ENCODE measurements at places on chromosomes 4 and X.

GRCh38 chr4:7547368-7548040 is 112.8 kb upstream of the PSAPL1 start:
- DNase-seq: no peak

- DNase-seq: no peak
These were observed 230.1 kb upstream of the FTHL17 start for GRCh38 chrX:31301941-31302340.

- DNase-seq: no peak
These were observed 1537.0 kb downstream of the C4orf33 start for GRCh38 chr4:130632731-130633604.

- DNase-seq: no peak
These were observed 534.4 kb upstream of the PCDH10 start for GRCh38 chr4:132614682-132615081.

- DNase-seq: no peak
These were observed 23.5 kb downstream of the TRIML1 start for GRCh38 chr4:188162698-188163097.

DNA sequence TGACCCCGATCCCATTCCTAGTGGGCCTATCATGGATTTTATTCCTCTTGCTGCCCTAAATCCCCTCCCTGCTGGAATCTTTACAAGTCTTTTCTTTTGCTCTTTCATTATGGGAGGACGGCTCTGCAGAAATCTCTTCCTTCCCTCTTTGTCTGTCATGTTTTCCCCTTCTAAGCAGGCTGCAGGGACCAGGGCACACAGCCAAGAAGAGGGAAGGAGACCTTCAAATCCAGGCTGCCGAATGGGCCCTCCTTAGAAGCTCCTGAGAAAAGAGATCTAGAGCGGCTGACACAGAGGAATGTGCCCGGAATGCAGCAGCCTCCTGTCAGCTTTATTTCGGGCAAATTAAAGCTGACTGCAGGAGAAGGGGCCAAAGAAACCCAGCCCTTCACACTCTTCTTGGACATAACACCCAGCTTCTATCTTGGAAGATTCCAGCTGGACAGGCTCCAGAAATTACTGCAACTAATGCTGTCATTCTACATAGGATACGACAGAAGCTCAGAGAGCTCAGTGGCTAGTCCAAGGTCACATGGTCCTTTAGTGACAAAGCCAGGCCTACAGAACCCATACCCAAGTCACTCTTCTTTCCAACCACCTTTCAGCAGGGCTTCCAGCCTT is 187.8 kb upstream of the NHS start:
- DNase-seq: no peak
